ENCODE measurements at places on chromosomes 1 and 21.
A peak's percentile ranks its signal among the peaks of the same experiment; 100 is the strongest.

GRCh38 chr1:155975375-155976061 is 2.8 kb downstream of the ARHGEF2 start:
- no peak for DNase-seq

GRCh38 chr1:207355060-207355459 is 33.6 kb downstream of the CD55 start:
- DNase-seq = no peak

GRCh38 chr1:243848165-243848857 is 1.7 kb downstream of the AKT3 start:
- DNase-seq = peak; percentile 24

- no peak for DNase-seq
Measured at GRCh38 chr1:19811206-19811851, 3.8 kb downstream of the RNF186 start.

DNA sequence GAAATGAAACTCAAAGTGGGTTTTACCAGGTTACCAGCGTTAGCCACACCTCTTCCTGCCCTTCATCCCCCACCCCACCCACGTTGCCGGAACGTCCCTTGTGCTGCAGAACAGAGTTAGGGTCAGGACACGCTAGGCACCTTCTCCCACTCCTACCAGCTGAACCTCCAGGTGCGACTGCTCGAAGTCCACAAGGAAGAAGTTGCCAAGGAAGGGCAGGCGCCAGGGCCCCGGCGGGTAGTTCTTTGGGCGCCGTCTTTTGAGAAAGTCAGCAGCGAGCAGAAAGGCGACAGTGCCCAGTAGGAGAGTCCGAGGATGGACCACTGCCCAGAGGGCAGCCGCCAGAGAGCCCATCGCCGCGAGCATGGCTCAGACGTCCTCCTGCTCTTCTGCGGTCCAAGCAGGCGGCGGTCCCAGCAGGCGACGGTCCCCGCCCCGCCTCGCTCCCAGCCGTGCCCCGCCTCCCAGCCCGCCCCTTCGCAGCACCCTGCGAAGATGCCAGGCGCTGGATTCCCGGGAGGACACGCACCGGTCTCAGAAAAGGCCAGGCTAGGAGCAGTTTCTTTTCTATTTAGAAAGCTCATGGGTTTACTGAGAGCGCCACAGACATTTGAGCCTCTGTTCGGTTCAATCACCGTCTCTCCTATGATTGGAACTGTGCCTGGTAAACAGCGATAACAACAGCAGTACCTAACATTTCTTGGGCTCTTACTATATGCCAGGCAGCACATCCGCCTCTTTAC is at the start of gene CYP2J2:
TSS of gene CYP2J2 (minus strand) at position 393 of the 743 bp plus-strand sequence. CDS start at position 366, 27 bp downstream.
- DNase-seq = peak; percentile 87

DNA sequence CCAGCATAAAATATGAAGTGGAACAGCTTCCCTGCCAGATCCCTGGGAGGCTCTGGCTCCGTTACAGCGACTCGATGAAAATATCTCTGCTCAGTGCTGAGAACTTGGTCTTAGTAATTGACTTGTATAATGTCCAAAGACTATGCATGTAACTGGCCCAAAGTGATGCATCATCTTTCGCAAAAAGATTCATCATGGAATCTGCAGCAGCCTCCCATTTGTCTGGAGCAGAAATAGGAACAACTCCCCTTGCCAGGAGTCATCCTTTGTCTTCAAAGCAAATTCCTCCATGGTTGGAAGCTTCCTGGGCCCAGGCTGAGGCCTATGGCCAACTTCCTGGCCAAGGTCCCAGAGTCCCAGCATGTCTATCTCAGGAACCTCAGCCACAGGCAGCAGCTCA is 16.9 kb upstream of the SLC6A17 start:
- DNase-seq = no peak

- no peak for DNase-seq
Measured at GRCh38 chr1:234724516-234725176, 114.7 kb upstream of the IRF2BP2 start.

GRCh38 chr1:240806200-240806745 is 194.3 kb upstream of the GREM2 start:
- DNase-seq = no peak

DNA sequence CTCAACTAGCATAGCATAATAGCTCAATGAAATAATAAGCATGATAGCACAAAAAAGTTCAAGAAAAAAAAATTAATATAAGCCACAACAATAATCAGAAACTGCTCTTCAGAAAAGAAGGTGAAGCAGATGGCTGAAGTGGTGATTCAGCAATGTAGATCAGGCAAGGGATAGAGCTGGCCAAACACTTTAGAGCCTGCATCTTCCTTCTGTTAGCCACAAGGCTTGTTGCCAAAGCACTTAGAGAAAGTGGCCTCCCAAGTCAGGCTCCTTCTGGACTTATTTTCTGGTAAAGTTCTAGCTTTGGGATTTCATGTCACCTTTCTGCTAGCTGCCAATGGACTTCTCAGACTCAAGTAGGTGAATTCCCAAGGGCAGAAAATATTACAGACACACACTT is 60.3 kb upstream of the C1orf87 start:
- DNase-seq = no peak

GRCh38 chr1:75855010-75855409 is 58.3 kb downstream of the MSH4 start:
- no peak for DNase-seq

DNA sequence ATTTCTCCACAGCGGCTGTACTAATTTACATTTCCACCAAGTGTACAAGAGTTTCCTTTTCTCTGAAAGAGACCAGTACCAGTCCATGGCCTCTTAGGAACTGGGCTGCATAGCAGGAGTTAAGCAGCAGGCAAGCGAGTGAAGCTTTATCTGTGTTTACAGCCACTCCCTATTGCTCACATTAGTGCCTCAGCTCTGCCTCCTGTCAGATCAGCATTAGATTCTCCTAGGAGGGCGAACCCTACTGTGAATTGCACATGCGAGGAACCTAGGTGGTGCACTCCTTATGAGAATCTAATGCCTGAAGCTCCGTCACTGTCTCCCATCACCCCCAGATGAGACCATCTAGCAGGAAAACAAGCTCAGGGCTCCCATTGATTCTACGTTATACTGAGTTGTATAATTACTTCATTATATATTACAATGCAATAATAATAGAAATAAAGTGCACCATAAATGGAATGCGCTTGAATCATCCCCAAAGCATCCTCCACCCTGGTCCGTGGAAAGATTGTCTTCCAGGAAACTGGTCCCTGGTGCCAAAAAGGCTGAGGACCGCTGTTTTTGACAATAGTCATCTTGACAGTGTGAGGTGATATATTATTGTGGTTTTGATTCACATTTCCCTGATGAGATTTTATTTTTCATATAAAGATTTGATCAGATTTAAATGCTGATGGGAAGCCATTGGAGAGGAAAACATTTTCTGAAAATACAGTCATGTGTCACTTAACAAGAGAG is 45.5 kb upstream of the MRPS6 start:
- no peak for DNase-seq

DNA sequence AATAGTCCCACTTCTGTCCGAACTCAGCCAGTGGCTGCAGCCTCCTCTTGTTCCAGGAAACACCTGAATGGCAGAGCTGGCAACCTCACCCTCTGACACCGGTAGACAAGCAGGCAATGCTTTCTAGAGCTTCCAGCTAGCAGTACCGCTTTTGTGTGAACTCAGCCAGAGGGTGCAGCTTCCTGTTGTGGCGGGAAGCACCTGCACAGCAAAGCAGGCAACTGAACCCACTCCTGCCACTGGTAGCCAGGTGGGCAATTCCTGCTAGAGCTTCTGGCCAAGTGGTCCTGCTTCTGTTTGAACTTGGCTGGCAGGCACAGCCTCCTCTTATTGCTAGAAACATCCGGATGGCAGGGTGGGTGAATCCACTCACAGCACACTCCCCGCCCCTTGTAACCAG is 40.1 kb upstream of the TMPRSS15 start:
- no peak for DNase-seq

- no peak for DNase-seq
Measured at GRCh38 chr1:75841421-75841820, 44.7 kb downstream of the MSH4 start.

DNA sequence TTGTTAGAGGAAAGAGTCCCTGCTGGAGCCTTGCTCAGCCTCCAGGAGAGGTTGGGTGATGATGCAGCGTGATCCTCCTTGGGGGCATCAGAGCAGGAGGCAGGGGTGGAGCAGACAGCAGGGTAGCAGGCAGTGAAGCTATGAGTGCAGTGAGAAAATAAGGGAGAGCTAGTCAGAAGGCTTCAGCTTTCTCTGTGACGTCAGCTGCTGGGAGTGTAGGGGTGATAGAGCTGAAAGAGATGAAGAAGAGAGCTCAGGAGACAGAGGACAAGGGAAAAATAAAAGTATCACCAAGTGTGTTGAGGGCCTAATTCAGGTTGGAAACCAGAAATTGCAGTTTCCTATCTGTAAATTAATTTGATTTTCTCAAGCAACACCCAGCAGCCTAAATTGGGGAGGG is 2.2 kb upstream of the ADAM30 start:
- no peak for DNase-seq

DNA sequence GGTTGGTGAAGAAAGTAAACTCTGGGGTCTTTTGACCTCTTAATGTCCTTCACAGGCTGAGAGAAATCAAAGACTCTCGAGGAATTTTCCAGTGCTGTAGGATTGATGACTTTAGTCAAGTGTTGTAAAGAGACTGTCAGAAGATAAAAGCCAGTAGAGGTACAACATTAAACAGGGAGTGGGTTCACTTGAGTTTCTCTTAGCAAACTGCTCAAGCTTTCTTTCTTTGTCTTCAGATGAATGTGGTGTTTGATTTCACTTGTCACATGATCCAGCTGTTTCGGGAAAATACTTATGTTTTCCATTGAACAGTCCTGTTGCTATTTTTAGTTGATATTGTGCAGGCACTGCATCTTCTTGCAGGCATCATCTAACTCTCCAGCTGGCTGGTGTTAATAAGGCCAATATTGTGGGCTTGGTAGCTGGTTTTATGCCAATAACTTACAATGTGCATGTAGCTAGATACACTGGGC is 45.6 kb downstream of the XCL2 start:
- peak; percentile 3 for DNase-seq

DNA sequence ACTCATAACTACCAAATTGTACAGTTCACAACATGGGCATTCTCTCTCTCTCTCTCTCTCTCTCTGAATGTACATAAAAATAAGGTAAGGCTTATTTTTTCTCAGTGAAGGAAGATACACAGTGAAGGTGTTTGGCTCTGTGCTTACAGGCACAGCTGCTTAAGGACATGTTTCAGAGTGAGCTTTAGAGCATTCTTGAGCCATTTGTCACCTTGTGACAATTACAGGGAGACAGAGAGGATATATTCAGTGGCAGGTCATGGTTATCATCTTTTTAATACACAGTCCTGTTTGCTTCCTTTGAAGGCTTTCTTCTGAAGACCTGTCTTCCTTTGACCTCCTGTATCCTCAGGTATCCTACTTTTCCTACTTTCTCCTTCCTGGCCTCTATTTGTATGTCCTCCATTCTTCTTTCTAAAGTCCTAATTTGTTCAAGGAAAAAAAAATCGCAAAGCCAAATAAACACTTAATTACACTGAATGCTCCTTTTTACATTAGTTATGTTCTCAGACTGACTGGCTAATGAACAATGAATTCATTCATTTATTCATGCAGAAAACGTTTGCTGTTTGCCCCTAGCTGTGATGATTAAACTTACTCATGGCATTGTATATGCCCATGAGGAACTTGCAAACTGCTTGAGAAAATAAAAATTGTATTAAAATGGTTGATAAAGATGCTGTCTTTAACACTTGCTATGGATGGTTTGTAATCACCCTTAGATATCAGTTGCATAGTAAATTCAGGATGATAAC is 33.4 kb downstream of the HSD17B7 start:
- DNase-seq = no peak

DNA sequence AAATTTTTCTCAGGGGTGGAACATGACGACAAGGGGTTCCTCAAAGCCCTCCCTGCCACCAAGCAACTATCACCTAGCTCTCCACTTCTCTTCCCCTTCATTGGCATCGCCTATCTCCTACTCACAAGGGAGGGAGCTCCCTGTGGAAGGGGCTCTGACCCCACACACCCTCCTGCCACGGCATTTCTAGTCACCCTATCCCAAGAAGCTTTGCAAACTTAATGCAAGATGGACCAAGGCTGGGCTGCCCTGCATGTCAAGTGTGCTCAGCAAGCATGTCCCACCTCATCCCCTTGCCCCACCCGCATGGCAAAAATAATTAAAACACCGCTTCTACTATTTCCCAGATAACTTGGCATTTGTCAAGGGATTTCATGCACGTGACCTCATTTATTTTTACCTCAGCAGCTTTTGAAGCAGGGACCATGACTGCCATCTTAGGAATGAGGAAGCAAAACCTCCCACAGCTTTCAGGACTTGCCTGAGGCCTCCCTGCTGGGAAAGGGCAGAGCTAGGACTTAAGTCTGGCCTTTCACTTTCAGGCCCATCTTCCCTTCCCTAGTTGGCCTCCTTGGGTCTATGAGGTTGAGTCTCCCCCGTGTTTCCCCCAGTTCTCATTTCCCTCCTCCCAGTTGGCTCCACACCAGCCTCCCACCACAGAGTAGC is 161.3 kb downstream of the TSEN15 start:
- DNase-seq = no peak

GRCh38 chr1:86822459-86822858 is 91.5 kb downstream of the SELENOF start:
- DNase-seq = no peak

- DNase-seq = no peak
Measured at GRCh38 chr1:175217721-175218531, 25.4 kb upstream of the KIAA0040 start.

GRCh38 chr1:187157115-187157514 is 328.4 kb downstream of the PLA2G4A start:
- no peak for DNase-seq

GRCh38 chr1:184387476-184388318 is 868 bp downstream of the C1orf21 start:
- DNase-seq = peak; percentile 28

DNA sequence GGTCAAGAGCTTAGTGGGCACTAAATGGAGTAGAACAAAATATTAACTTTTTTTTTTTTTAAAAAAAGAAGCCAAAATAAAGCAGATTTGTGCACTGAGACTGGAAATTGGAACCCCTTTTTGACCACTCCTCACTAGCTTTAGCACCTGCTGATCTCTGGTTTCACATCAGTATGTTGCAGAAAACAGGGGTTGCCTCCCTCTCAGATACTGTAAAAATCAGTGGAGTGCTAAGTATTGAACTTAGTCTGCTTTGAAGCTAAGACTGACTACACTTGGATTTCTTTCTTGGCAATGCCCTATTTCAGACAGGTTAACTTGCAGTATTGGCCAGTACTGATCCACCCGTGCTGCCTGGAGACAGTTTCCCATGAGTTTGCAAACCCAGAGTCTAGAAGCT is 2.7 kb upstream of the KIAA0040 start:
- no peak for DNase-seq

DNA sequence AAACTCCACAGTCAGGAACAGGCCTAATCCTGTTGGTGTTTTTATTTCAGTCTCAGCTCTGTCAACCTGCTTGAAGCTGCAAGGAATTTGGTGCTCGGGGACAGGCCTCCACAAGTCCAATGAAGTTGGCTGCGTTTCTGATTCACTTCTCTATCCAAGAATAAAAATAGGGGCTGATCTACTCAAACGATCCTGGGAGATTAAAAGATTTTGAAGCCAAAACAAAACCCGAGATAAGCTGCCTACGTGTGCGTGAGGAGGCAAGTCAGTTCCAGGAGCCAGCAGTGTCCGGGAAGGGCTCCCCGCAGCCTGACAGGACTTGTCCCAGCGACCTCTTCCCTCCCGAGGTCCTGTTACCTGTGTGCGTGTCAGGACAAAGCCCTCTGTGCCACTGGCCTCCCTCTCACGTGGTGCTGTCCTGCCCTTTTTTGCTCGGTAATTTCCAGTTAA is 98.0 kb downstream of the ETS2 start:
- DNase-seq = no peak
